Left kidney (tissue), 8 donors: ENCODE measurements at places on chromosomes 11 and 22. TPM values are rescaled to one million over a fixed set of nuclear protein-coding genes. Genes with fewer than 3 reads are reported as not detected.

Gene MS4A8
- polyA plus RNA-seq = 0.18 TPM

Gene OR10AG1
- polyA plus RNA-seq = not detected

Gene OR5T1
- not detected for polyA plus RNA-seq

Gene EXPH5
- 6.3 TPM for polyA plus RNA-seq

Gene TRIM66
- polyA plus RNA-seq = 14.8 TPM

DNA sequence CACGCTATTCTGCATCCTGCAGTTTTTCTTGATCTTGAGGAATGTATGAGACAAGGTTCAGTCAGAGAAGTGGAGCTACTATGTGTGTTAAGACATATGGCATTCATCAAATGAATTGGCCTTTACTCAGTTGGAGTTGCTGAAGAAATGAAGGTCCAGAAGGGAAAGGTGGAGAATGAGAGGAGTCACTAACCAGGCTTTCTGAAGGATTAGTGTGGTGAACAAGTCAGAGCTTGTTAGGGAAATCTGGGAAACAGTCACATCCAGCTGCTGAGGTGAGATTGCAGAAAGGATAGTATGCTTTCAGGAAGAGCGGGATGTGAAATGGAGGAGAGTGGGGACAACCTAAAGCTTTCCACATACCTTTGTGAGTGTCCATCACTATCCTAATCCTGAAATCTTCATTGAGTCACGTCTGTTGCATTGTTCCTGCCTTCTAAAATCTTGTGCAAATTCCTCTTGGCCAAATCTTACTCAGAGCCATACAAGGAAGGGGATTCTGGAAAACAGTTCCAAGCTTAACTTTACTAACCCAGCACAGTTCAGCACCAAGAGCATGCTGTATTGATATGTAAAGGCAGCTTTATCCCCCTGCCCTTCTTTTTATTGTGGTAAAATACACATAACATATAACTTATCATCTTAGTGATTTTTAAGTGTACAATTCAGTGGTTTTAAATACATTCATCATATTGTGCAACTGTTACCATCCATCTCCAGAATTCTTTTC is 11.4 kb upstream of the PITPNB start:
- DNase-seq = no peak

DNA sequence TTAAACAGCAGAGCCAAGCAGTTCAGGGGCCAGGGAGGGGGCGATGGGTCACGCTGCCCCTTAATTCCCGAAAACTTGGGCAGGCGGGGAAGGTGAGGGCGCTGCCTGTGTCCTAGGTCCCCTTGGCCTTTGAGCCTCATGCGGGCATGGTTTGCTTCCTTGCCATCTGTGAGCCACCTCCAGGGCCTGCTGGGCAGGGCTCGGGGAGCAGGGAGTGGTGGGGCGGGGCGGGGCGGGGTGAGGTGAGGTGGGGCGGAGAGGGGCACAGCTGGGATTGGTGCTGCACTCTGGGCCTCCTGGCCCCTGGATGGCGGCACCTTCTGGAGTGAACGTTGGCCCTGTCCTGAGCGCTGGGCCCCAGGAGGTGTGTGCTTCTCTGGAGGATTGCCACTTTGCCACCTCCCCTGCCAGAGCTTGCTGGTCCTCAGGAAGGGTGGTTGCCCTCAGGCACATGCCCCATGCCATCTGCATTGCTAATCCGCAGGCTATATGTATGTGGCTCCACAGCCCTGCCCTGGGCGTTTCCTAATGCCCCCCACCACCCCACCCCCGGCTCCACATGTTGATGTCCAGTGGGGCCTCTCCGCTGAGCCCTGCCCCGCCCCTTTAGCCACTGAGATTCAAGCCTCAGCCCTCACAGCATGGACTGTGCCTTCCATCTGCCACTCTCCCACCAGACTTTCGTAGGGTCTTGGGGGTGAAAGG is 352.5 kb downstream of the TBC1D22A start:
- no peak for DNase-seq

DNA sequence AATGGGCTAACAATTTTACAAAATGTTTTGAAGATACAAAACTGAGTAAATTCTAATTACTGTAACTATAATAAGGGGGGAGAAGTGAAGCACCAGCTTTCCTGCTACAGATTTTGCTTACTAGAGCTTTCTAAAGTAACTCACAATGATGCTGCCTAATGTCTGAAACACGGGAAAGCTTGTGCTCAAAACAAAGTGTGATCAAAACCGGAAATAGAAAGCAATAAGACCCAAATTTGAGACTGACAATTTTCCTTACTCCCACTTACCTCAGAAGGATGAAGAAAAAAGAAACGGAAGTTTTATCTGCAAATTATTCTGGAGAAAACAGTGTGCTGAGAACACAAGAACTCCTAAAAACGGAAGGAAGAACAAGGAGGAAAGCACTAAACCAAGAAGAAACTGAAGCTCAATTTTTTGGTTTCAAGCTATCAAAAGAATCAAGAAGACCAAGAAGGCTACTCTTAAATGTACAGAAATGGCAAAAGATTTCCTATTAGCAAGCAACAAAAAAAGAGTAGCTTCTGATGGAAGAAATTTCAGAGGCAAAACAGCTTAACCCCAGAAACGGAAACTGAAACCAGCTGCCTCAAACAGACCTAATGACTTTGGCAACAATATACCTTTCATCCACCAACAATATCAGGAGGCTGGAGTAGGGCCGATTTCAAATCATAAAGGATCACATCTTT is 33.4 kb downstream of the AMBRA1 start:
- DNase-seq = no peak

- DNase-seq = no peak
These were observed 483.0 kb downstream of the BRD1 start for GRCh38 chr22:49344656-49345055.

GRCh38 chr11:64165481-64165841 is 452 bp downstream of the MACROD1 start:
- no peak for DNase-seq

- DNase-seq = no peak
These were observed 20.2 kb downstream of the RTN4RL2 start for GRCh38 chr11:57480409-57481137.

DNA sequence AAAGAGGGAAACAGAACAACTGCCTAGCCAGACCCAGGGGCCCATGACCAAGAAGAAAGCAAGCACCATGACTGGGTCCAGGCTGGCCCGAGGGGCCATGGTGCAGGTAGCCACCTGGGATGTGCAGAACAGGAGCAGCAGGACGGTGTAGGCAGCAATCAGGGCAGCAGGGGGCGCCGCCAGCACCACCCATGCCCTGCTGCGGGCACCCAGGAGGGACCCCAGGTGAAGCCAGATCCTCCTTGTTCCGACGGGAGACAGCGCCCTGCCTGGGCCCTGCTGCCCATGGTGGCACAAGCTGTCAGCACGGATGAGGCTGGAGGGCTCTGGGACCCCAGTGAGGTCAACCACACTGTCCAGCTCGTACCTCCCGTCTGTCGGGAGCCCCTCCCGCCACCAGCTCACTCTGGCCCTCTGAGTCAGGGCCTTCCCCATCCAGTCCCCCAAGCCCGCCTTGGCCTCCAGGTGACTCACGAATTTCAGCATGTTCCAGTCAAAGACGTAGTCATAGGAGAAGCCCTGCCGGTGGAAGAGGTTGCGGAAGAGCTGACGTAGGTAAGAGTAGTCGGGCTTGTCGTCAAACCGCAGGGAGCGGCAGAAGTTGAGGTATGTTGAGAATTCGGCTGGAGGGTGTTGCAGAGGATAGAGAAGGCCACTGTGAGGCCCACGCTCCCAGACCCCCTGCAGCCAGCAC is 18.8 kb downstream of the CSNK1E start:
- no peak for DNase-seq

GRCh38 chr22:26722159-26722558 is 64.8 kb downstream of the MIAT start:
- DNase-seq = no peak
